NCI-H1105 (cell line): ENCODE measurements at places on chromosomes 6 and 20.

DNA sequence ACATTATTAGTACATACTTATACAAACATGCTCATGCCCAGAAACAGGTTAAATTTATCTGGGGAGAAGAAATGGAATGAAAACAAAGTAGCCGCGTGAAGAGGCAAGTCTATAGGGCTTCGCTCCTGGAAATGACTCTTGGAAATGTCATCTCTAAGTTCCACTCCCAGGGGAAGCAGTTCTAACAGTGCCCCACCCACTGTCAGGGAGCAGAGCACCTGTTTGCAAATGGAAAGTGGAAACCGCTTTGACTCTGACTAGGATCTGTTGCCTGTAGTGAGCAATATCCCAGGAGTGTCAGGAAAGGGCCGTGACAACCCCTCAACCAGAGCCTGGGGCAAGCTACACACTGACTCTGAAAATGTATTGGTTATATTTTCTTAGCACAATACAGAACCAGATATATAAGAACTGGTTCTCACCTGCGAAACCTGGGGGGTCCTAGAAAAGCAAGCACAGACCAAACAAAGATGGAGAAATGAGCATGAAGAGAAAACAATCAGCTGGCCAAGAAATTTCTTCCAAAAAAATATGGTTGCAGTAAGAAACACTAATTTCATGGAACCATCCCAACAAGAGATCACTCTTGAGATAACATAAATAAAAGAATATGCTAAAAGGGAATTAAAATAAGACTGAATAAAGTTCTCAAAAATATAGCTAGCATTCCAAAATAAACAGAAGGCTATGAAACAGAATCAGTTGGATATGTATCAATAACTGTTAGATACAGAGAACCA is 47.5 kb upstream of the CRISP1 start:
- peak; percentile 61 for DNase-seq

DNA sequence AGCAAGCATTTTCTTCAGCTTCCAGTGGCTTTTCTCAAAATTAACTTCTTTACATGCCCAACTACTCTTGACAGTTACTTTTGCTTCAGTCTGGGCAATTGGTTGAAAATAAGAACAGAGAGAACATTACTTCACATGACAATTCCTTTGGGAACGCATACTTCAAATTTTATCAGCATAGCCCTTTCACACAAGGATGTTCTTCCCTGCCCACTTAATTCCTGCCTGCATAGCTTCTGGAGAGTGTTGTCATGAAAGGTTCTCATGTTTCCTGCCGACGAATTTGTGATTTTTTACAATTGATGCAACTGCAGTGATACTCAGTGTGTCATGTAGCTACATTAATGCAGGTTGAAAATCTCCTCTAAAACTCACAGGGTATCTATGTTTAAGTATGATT is 22.0 kb upstream of the SNRNP48 start:
- no peak for DNase-seq

GRCh38 chr20:20215976-20216727 is 151.8 kb upstream of the INSM1 start:
- DNase-seq: peak; percentile 45

- peak; percentile 99 for DNase-seq
Measured at GRCh38 chr6:32195652-32195901, 3.1 kb upstream of the GPSM3 start.

DNA sequence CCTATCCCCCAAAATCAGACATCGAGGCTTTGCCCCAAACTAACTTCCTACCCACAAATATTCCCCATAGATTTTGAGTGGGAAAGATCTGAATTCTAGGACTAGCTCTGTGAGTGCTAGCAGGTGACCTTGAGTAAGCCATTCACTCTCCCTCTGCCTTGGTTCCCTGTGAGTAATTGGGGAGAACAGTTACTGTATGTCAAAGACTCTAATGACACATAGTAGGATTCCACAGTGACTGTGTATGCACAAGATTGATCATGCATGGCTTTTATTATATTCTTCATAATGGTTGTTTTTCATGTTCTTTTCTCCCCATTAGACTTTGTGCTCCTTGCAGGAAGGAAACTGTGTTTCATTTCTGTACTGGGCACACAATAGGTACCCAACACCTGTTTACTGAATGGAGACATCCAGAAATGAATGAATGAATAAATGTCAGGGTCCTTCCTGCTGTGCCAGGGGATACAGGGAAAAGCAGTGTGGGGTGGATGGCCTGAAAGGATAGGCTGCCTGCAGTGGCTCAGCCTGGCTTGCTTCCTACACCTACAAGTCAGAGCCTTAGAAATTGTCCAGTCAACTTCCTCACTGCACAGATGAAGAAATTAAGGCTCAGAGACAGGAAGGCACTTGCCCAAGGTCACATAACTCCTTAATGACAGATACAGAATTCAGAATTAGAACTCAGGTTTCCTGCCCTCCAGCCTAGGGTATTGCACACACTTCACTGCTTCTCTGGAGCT is 901 bp upstream of the TMEM151B start:
- no peak for DNase-seq

DNA sequence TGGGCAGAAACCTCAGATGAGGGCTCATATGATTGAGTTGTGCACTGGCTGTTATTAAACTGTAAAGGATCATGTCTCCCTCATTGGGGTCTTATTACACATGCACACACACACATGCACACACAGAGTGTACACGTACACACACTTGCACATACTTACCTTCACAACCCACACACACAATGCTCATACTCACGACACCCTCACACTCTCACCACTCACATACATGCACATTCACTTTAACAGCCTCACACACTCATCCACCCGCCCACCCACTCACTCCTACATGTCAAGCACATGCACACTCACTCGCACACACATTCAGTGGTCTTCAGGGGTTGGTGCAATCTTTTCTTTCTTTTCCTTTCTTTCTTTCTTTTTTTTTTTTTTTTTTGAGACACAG is 5.4 kb downstream of the CSTL1 start:
- no peak for DNase-seq

DNA sequence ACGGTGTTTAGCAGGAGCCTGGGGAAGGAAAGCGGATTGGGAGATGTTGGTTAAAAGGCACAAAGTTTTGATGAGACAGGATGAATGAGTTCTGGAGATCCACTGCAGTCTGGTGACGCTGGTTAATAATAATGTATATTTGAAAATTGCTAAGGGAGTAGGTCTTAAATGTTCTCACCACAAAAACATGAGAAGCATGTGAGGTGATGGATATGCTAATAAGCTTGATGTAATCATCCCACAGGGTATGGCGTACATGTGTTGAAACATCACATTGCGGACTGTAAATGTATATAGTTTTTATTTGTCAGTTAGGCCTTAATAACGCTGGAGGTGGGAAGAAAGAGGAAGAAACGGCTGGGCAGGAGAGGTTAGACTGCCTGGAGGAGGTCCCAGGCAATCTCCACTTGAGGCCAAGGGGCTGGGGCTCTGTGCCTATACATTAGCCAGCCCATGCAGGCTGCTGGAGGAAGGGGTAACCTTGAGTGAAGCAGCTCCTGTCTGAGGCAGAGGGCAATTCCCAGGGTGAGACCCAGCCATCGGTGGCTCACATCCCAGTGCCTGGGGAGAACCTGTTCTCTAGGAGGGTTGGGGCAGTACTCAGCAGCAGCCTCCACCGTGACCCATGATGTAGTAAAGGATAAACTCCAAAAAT is 188.2 kb upstream of the QKI start:
- DNase-seq: no peak

- DNase-seq: no peak
Measured at GRCh38 chr20:7207186-7207798, 439.8 kb downstream of the BMP2 start.
